ENCODE measurements at places on chromosomes 7 and 10.

DNA sequence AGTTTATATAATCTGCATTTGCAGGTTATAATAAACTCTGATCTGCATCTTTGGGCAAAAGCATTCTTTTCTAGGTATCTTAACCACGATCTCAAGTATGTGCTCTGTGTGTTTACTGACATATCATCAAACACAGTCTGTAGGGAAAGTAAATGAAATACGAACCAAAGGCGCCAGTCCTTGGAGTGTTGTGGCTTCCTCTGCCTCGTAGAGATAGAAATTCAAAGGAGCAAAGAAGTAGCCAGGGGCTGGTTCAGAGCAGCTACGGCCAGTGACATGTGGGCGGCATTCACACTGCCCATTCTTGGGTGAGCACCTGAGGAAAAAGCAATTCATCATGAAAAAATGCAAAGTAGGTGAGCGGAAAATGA, 38.7 kb downstream of the LAMB4 start:
- DNase-seq, result no peak

DNA sequence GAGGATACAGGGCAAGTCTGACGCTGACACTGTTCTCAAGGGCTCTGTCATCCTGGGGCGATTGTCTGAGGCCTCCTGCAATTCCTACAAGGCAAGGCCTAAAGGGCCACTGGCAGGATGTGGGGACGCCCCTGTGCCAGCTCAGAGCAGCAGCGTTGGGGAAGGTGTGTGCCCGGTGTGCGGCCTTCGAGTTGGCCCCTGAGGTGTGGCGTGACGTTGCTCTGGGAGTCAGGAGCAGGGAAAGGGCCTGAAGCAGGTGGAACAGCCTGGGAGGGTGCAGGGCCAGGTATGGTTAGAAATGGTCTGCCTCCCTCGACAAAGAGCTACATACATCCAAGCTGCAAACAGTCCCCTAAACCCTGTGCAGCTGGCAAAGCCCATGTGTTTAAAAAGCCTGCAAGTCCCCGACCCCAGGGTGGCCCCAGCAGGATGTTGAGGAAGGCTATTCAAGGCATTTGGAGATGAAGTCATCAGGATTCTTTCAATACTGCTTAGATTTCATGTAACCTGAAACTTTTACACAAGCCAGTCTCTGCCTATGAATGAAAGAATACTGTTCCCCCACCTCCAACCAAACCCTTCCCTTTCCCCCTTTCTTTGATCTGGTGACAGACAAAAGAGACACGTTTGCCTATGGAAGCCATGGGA, 142.5 kb upstream of the TNS3 start:
- DNase-seq, result no peak

GRCh38 chr10:113562069-113562468, 9.2 kb downstream of the HABP2 start:
- DNase-seq, result no peak

DNA sequence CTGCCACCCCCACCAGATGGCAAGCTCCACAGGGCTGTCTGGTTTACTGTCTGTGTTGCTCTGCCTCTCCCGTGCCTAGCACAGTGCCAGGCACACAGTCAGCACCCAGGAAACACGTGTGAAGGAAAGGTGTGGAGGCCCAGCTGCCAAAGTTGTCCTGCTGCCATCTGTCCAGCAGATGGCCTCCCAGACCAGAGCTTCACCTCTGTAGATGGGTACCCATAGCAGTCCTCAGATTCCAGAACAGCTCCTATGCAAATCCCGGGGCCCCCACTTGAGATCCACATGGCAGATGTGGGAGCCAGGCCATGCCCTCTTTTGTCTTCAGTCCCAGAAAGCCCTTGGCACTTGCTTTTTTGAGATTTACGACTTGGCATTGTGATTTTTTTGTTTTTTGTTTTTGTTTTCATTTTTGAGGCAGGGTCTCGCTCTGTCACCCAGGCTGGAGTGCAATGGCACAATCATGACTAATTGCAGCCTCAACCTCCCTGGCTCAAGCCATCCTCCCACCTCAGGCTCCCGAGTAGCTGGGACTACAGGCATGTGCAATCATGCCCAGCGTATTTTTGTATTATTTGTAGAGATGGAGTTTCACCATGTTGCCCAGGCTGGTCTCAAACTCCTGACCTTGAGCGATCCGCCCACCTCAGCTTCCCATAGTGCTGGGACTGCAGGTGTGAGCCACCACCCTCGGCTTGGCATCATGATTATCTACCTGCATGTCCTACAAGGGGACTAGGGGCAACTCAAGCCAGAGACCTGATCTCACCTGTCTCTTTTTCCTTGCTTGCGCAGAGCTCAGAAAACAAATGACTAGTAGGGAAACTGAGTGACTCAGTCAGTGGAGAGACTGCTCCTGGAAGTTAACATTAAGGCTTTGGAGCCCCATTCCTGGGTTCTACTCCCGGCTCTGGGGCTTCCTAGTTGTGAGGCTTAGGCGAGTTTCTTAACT, 16.9 kb upstream of the PALD1 start:
- DNase-seq, result no peak

GRCh38 chr7:29442146-29442545, 121.5 kb upstream of the PRR15 start:
- DNase-seq, result no peak

DNA sequence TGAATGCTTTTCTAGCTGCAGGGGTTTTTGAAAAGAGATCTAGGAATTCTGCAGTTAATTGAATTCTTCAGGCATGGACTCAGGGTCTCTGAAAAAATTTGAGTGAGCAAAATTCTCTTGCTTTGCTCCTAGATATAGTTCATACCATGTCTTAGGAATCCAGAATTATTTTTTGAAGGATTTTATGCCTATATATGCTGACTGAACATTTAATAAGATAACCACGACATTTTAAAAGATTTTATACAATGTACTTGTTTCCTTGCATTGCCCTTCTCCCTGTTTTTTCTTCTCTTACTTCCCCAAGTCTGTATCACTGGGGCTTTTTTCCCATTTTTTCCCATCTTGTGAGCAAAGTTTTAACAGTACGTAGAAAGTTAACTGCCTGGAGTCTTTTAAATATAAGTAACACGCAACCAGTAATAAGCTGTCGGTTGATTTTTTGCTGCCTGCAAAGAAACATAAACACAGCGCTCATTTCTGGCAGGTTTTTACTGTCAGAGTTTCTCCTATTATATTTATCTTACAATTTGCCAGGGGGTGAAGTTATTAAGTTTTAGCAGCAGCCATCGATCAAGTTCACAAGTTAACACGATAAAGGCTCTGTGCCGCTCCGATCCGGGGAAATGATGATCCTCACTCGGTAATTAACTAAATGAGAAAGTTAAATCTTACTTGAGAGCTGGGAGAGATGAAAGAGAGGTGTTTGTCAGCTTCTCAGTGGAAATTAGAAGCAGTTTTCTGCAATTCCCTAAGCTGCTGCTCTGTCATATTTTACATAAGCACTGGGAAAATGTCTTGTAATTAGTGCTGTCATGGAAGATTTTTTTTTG, 81.0 kb downstream of the POLL start:
- DNase-seq, result no peak

DNA sequence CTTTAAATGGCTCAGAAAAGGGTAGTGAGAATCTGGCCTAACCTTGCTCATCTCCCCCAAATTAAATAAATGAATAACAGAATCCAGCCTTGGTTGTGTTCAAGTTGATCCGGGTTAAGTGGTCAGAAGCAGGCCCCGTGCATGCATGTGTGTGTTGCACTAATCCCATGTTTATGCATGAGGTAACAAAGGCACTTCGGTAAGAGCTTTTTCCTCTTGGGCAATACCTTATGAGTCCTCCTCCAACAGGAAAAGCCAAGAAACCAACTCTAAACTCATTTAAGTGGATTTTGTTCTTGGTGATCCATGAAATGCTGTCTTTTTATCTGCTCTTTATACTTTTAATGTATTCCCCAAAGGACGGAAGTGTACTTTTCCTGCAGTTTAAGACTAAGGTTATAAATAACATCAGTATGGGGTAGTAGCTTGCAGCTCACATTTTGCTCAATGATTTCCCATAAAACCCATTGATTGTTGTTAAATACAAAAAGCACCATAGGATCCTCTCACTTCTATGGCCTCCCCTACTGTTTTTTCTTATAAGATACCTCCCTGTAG, 104.9 kb upstream of the YAE1 start:
- no peak for DNase-seq
